ENCODE measurements at places on chromosomes 11 and 22.

GRCh38 chr22:37222440-37222971 lies 10.2 kb upstream of the SSTR3 start:
- no peak for DNase-seq

DNA sequence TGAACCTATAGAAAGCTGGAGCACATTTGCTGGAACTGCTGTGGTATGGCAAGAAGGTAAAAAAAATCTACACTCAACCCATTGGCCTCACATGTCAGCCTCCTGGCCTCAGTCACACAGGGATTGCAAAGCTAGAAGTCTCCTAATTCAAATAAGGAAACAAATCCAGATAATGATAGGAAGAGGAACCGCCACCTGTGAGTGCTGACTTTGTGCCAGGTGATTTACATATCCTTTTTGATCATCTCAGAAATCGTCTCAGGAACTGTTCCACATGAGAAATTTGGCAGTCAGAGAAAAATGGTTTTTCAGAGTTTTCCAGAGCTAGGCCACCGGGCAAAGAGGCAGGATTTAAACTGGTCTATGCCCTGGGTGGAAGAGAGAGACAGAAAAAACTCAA lies 986 bp downstream of the NLRP10 start:
- no peak for DNase-seq

DNA sequence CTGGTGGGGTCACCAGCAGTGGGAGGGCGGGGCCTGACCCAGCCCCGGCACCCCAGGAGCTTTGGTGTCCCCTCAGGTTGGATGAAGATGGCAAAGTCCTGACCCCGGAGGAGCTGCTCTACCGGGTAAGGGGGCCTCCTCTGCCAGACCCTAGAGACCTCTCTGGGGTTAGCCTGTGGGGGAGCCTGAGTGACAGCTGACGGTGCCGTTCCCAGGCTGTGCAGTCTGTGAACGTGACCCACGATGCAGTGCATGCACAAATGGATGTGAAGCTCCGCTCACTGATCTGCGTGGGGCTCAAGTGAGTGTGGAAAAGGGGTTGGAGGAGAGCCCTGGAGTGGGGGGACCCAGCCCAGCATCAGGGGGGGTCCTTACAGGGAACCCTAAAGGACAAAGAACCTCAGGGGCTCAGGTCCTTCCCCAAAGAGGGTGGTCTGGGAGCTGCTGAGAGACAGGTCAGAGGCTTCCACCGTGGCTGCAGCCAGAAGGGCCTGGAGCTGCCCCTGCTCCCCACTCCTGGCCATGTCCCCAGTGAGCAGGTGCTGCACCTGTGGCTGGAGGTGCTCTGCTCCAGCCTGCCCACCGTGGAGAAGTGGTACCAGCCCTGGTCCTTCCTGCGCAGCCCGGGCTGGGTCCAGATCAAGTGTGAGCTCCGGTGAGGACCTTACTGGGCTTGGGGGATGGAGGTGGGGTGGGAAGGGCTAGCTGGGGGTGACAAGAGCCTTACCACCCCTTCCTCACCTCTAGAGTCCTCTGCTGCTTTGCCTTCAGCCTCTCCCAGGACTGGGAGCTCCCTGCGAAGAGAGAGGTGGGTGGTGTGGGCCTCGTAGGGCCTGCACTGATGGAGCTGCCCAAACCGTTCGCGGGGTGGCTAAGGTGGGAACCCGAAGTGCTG lies 38.6 kb downstream of the SGSM3 start:
- DNase-seq, result no peak

DNA sequence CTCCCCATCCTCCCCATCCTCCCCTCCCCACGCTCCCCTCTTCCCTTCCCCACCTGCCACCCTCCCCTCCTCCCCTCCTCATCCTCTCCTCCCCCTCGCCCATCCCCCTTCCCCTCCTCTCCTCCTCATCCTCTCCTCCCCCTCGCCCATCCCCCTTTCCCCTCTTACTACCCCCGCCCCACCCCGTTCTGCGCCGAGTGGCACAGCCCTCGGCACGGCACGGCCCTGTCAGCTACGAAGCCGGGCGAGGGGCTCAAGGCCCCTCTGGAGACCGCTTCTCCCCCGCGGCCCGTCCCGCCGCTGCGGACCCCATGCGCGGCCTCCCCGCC lies 449.9 kb downstream of the OPCML start:
- DNase-seq, result no peak

- no peak for DNase-seq
Observed at GRCh38 chr11:128884703-128885338, 6.3 kb upstream of the KCNJ5 start.

- peak; percentile 65 for DNase-seq
Observed at GRCh38 chr11:35390737-35391682, 28.3 kb downstream of the SLC1A2 start.
